ENCODE measurements at places on chromosomes 12 and 14. TPM values are rescaled to one million over a fixed set of nuclear protein-coding genes. Genes with fewer than 3 reads are reported as not detected.

TC2N gene
- total RNA-seq = not detected

ASB2 gene
- total RNA-seq = not detected

DIO3 gene
- not detected for total RNA-seq

XPOT gene
- 127 TPM for total RNA-seq

OTOGL gene
- not detected for total RNA-seq

CYP27B1 gene
- total RNA-seq = 17.0 TPM

PRICKLE1 gene
- total RNA-seq = 21.6 TPM

TOMM20L gene
- not detected for total RNA-seq

ACOT4 gene
- total RNA-seq = not detected

GDF3 gene
- total RNA-seq = not detected

KRT7 gene
- 37.9 TPM for total RNA-seq

NYNRIN gene
- 0.37 TPM for total RNA-seq

SLC24A4 gene
- not detected for total RNA-seq

RD3L gene
- not detected for total RNA-seq

GPR84 gene
- 0.16 TPM for total RNA-seq

Measured in A375 (cell line).